ENCODE measurements at places on chromosomes 1 and 21. TPM values are rescaled to one million over a fixed set of nuclear protein-coding genes. Genes with fewer than 3 reads are reported as not detected.

Gene ABCA4
- 0.12 TPM for total RNA-seq

Gene VTCN1
- 0.06 TPM for total RNA-seq

Gene RGS16
- 0.40 TPM for total RNA-seq

Gene OR2L8
- total RNA-seq = not detected

Gene SLC44A5
- not detected for total RNA-seq

Gene CPT2
- 8.3 TPM for total RNA-seq

Gene PCP4
- total RNA-seq = not detected

Gene PTPN7
- not detected for total RNA-seq

Gene RNU1-1
- not detected for total RNA-seq

Gene TFF3
- total RNA-seq = not detected

Gene NT5C1A
- not detected for total RNA-seq
